ENCODE measurements at places on chromosomes 12 and 14.

- no peak for DNase-seq
These were observed 270.6 kb downstream of the SLC6A15 start for GRCh38 chr12:84641940-84642545.

- no peak for DNase-seq
These were observed 1089.1 kb downstream of the SLC6A15 start for GRCh38 chr12:83823386-83824045.

DNA sequence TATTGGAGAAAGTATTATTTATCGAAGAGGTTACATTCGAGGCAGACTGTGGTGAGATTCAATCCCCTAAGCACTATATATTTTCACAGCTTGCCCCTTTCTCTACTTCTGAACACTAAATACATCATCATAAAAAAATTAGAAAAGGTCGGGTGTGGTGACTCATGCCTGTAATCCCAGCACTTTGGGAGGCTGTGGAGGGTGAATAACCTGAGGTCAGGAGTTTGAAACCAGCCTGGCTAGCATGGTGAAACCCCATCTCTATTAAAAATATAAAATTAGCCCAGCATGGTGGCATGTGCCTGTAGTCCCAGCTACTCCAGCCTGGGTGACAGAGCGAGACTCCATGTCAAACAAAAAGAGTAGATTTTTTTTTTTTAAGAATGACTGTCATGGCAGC, 70.6 kb upstream of the MYF6 start:
- DNase-seq, result no peak

- no peak for DNase-seq
These were observed 156.2 kb downstream of the KIF26A start for GRCh38 chr14:104294628-104294982.

GRCh38 chr12:128938886-128939285, 85.6 kb downstream of the GLT1D1 start:
- DNase-seq, result no peak

- no peak for DNase-seq
These were observed 24.5 kb downstream of the PPFIBP1 start for GRCh38 chr12:27548301-27549199.

DNA sequence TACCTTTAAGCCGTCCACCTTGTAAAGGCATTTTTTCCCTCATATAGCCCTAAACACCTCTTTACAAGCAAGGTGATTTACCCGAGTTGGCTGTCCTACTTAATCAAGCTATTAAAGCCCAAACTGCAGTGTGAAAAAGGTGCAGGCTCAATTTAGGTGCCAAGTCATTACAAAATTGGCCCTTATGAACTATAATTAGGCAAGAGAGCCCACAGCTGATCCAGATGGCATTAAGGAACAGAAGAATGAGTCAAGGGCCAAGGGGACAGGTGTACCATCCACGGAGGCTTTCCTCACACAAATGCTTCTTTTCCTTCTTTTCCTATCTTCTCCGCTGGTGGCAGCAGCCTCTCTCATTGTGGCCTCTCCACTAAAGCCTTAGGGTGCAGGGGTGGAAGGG, 90.5 kb downstream of the TTC8 start:
- DNase-seq, result no peak

DNA sequence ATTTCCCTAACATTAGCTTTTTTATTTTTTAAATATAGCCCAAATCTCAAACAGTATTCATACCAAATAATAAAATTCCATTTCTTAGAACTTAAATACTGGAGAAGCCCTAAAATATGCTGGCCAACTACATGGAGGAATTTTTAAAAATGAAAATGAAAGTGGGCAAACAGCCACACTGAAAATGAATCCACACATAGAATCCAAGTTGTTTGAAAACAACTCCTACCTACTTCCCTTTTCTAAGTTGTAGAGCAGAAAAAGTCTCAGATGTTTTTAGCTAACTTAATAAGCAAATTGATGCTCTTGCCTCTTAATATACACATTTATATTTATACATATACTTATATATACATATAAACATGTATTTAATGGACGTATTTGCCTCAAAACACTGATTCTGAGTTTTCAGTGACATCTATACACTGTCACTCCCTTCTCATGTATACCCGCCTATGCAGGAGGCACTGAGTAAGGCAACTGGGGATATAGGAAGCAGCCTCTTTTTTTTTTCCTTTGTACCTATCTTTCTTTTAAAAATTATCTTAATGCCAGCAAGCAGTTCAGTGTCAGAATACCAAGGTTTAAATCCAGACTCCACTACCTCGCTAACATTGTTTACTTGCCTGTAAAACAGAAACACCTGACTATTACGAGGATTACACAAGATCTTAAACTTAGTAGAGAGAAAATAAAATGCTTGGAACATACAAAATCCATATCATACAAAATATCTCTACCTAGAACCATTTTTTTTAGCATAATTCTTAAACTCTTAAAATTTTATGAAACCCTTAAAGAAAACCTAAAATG, 13.3 kb downstream of the DICER1 start:
- DNase-seq, result no peak

DNA sequence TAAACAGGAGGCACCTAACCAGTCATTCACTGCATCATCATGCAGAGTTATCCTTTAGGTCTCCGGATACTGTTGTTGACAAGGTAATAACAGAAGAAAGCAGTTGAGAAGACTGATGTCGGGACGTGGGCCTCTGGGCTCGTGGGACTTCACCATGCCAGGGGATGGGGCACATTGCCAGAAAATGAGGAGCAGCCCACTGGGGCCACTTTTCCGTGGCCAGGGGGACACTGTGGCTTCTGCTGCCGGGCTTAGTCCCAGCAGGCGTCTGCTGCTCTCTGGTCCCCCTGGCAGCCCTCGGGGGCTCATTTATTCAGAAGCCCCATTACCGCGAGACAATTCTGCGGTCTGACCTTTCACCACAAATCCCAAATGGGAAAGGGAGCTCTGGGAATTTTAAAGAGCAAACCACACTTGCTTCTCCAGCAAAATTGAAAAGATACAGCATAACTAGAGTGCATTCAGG, 201.2 kb downstream of the DAD1 start:
- DNase-seq, result no peak

DNA sequence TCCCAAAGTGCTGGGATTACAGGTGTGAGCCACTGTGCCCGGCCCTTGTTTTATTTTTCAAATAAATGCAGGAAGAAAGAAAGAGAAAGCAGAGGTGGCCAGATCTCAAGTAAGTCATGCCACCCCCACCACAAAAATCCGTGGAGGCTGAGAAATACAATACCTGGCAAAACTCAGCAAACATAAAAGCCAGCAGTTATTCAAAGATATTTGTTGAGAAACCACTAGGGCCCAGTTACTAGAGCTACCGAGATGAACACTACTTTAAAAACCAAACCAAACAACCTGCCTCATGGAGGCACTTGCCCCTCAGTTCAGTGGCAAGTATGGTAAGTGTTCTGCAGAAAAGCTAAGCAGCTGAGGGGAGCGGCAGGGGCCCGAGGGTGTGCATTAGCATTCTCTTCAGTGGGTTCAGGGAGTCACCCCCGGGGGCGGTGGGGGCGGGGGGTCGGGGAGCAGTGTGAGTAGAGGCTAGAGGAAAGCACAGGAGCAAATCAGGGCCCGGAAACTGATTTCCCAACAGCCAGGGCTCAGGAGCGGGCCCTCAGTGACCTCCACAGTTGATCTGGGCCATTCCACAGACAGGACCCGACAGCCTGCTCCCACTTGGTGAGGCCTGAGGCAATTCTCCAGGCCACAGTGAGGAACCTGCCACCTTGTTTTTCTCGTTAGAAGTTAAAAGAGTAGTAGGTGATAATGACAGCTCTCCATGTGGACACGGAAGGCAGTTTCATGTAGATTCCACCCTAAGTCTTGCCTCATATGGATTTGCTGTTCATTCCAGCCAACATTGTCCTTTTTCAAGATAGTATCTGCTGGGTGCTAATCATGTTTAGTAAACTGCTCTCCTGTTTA, 8.6 kb downstream of the EVL start:
- no peak for DNase-seq

- DNase-seq, result no peak
These were observed 89.5 kb upstream of the NOVA1 start for GRCh38 chr14:26687301-26687837.

- DNase-seq, result no peak
These were observed 189.5 kb downstream of the TTC8 start for GRCh38 chr14:89013698-89014568.

- DNase-seq, result no peak
These were observed 207.4 kb upstream of the EEA1 start for GRCh38 chr12:93136253-93137055.

GRCh38 chr12:104578453-104578852, 121.7 kb downstream of the CHST11 start:
- DNase-seq, result no peak

DNA sequence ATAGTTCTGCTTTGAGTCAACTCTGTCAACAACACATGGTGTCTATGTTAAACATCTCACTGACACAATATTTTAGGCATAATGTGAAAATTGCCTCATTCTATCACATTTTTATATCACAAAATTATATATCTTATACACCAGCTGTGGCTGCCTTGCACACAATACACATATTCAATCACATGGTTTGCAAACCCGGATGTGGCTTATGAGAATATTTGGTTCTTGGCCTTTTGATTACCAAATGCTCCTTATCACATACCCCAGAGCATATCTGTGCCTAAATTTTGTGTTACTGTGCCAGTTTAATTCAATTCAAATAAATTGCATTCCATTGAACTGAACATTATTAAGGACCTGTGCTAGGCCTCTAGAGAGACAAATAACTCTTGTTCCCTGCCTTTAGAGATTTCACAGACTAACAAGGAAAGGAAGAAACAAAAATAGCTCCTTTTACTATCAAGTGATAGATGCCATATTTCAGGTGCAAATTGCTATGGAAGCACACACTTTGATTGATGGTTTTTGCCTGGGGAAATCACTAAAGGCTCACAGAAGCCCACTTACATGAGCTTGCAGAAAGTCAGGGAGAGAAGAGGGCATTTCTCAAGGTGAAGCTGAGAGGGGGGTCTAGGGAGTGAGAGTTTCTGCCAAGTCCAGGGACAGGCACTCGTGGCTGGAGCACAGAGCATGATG, 63.4 kb downstream of the PPP1R36 start:
- DNase-seq, result no peak

DNA sequence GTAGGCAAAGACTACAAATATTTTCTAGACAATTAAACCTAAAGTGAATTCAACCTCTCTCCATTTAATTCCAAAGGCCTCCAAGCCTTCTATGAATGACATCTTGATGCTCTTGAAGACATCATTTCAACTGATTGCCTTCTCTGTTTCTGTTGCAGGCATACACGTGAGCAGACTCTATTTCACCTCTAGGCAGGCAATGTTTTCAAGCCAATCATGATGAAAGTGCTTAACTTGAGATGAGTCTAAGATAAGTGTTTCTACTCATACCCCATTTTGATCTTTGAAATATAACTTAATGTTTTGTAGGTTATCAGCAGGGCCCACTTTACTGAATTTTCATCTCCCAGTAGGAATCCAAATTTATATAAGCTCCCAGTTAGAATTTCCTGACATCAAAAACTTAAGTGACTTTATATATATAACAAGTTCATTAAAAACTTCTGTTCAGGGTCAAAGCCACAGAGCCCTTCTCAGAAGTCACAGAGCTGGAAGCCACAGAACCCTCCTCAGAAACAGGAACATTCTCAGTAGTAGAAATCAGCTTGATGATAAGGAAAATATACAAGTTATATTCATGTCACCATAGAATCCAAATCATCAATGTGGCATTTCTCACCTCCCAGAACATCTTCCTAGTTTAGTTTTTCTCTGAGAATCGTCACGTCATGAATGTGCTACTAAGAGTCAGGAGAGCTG, 108.5 kb downstream of the PHLDA1 start:
- DNase-seq, result no peak

DNA sequence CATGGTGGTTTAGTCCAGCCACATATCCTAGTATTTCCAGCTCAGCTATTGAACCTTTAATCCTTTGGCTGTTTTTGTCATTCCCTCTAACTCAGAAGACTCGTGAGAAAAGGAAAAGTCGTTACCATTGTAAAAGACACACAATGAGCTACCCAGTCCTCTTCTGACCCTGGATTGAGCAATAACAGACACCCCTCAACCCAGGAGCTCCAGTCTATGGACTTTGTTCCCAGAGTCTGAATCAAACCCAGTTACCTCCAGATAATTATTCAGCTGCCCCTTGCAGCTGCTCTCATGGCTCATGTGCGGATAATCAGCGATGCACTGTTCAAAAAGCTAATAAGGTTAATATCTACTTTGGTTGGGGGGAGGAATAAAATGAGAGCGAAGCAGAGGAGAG, 402.4 kb downstream of the BTG1 start:
- no peak for DNase-seq
